C1 segment of cervical spinal cord (tissue), 14 donors: ENCODE measurements at places on chromosomes 16 and 17.

DNA sequence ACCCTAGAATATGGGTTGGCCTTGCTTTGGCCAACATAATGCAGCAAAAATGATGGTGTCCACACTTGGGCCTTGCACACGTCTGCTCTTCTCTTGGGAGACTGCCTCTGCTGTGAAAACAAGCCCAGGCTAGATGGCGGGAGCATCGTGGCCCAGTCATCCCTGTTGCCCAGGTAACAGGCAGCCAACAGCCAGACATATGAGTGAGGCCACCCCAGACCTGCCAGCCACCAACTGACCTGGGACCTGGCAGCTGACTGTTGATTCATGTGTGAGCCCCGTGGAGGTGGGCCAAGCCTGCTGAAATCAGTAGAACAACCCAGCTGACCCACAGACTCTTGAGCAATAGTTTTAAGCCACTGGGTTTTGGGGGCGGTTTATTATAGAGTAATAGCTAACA, 39.4 kb upstream of the CDH3 start:
- DNase-seq: no peak

GRCh38 chr16:51383909-51384308, 232.8 kb upstream of the SALL1 start:
- DNase-seq: no peak

DNA sequence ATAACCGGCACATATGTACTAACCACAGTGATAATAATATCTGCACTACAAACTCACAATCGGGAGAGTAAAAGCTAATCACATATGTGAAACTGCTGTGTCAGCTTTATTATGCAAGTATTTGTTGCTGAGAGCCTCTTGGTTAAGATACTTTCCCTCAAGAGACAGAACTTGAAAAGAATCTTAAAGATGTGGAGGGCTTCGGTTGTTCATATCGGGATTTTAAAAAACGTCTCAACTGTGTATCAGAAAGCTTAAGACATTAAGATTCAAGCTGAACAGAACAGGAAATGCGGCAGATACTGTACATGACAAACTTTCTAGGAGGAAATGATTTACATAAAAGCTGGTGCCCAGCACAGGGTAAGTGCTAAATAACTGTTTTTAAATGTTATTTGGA, 27.5 kb upstream of the HLF start:
- no peak for DNase-seq

GRCh38 chr16:57732037-57732436, 3.5 kb upstream of the KATNB1 start:
- no peak for DNase-seq

- DNase-seq: no peak
Observed at GRCh38 chr16:8816967-8817655, 19.5 kb downstream of the PMM2 start.

- DNase-seq: no peak
Observed at GRCh38 chr17:22515599-22515998, 823.3 kb downstream of the KCNJ18 start.

DNA sequence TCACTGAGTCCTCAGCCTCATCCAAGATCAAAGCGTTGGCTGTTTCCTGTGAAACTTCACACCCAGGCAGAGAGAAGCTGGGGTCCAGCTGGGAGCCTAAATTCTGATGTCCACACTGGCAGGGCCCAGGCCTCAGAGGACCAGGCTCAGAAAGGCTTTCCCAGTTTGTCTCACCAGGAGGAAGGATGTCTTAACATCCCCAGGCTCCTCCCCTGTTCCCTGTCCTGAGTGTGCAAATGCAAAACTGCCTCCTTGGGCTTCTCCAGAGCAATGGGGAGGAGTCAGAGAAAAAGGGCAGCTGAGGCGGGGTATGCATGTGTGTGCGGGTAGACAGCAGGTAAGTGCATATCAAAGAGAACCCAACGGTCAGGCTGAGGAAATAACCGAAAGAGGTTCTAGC, 45.7 kb downstream of the CUEDC1 start:
- no peak for DNase-seq

GRCh38 chr17:77328823-77329740, 188.3 kb downstream of the SEC14L1 start:
- DNase-seq: no peak

- DNase-seq: no peak
Observed at GRCh38 chr16:29030086-29030840, 45.4 kb downstream of the LAT start.

- DNase-seq: no peak
Observed at GRCh38 chr17:77798031-77798430, 160.5 kb upstream of the TNRC6C start.

- DNase-seq: no peak
Observed at GRCh38 chr17:57391076-57391825, 134.9 kb downstream of the MSI2 start.

DNA sequence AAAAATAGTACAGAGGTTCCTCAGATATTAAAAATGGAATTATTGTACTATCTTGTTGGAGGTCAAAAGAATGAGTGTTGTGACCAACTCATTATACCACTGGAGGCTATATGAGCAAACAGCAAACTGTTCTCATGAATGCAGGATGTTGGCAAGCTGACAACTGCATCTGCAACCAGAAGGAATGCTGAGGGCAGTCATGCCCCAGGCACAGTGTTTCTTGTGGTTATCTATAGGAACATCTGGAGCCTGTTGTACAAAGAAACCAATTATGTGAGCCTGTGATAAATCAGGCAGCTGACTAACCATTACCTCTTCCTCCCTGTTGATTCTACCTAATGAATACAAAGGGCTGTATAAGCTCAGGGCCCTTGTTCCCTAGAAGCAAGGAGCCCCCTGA, 2057.1 kb downstream of the TP53TG3F start:
- no peak for DNase-seq

GRCh38 chr17:7027335-7027734, 4.5 kb downstream of the BCL6B start:
- DNase-seq: no peak

- DNase-seq: no peak
Observed at GRCh38 chr16:8859913-8860881, 8.6 kb downstream of the CARHSP1 start.

GRCh38 chr17:65123757-65124675, 13.2 kb upstream of the RGS9 start:
- no peak for DNase-seq
